ENCODE measurements at places on chromosomes 4 and X. TPM values are rescaled to one million over a fixed set of nuclear protein-coding genes. Genes with fewer than 3 reads are reported as not detected.

- DNase-seq, result no peak
Observed at GRCh38 chr4:3070709-3071500, 3.4 kb downstream of the HTT-AS start.

DNA sequence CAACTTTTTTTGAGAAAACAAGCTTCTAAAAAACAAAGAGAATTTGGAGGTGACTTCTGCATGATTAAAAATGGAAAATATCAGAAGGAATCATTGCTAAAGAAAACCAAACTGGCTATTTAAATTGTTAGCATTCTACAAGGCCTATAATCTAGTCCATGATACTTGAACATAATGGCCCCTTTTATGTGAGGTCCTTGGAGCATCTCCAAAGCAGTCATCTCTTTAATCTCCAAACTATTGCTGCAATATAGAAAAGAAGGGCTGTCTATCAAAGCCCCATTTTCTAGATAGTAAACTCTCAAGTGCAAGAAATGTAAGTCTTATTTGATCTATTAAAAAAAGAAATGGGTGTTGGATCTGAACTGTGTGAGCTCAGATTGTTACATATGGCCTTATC lies 615.1 kb downstream of the CENPC start:
- no peak for DNase-seq

DNA sequence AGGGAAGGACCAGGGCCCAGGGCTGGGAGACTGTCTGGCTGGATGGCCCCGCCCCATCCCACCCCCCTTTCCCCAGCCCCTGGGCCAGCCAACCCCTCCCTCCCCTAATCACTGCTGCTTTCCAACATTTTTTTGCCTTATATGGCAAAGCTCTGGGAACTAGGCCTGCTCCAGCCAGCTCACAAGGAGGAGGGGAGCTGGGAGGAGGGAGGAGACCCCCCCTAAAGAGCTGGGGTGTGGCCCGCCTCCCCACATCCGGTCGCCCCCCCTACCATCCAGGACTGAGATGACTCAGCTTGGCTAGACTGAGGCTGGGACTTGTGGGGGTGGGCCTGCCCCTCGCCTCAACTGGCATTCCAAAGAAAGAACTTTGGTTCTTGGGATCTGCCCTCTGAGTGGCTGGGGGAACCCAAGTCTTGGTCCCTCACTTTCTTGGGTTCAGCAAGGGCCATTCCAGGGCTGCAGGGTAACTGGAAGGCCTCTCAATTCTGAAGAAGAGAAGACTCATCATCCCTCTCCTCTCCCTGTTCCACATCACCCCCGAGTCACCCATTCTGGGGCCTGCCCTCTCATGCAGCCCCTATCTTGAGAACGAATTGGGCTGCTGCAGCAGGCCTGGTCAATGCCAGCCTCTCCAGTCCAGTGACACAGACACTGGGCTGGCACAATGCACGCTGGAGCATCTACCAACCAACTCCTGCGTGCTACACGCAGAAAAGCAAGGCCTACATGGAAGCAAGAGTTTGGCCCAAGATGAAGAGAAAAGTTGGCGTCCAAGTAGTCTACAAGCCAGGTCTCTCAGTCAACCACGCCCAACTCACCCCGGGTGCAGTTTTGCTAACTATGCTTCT lies 4.8 kb downstream of the FLNA start:
- DNase-seq, result peak; percentile 67

TMEM271 gene
- total RNA-seq, result not detected

USP51 gene
- total RNA-seq, result 2.9 TPM

- DNase-seq, result no peak
Observed at GRCh38 chrX:122567911-122568310, 616.2 kb upstream of the GRIA3 start.

DNA sequence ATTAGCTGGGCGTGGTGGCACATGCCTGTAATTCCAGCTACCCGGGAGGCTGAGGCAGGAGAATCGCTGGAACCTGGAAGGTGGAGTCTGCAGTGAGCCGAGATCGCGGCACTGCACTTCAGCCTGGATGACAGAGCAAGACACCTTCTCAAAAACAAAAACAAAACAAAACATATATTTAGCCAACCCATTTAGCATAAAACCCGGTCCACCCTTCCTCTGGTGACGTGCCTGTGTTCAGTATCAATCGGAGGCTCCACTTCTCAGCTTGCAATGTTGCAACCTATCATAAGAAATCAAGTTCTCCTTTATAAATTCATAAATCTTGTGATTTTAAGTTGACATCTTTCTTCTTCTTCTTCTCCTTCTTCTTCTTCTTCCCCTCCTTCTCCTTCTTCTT lies 73.9 kb downstream of the SLC34A2 start:
- no peak for DNase-seq

GRCh38 chr4:160510928-160511327 lies 1408.0 kb downstream of the RAPGEF2 start:
- DNase-seq, result no peak

DNA sequence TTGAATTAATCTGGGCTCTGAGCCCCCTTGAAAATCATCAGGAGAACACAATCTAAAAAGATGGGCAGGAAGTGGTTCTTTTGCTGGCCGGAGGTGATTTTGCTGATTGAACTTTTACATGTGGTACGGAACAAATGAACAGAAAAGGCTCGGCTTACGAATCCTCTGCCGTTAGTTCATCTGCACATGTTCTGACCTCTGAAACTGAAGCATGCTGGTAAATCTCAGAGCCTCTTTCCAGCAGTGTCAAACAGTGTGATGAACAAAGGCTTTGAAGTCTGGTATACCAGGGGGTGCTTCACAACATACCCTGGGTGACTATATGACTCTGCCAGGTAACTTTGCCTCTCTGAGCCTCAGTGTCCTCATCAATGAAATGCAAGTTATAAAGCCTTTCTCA lies 194.2 kb upstream of the C1QTNF7 start:
- peak; percentile 20 for DNase-seq

TEX13B gene
- total RNA-seq, result not detected

GRCh38 chr4:138367942-138368341 lies 125.8 kb upstream of the SLC7A11 start:
- DNase-seq, result no peak

DNA sequence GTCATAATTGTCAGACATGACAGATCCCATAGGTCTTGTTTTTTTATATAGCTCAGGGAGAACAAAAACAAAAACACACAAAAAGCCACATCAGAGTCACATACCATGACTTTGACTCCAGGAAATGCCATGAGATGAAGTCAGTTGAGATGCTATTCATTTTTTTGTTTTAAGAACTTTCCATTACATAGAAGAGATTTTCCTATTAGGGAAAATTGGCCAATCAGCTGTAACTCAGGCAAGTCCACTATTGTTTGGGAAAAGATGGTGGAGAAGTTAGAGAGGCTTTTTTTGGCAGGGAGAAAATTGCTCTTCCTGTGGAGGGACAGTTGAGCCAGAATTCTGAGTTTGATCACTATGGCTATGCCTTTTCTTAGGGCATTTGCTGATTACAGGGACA lies 72.6 kb downstream of the SMARCA5 start:
- DNase-seq, result no peak

DNA sequence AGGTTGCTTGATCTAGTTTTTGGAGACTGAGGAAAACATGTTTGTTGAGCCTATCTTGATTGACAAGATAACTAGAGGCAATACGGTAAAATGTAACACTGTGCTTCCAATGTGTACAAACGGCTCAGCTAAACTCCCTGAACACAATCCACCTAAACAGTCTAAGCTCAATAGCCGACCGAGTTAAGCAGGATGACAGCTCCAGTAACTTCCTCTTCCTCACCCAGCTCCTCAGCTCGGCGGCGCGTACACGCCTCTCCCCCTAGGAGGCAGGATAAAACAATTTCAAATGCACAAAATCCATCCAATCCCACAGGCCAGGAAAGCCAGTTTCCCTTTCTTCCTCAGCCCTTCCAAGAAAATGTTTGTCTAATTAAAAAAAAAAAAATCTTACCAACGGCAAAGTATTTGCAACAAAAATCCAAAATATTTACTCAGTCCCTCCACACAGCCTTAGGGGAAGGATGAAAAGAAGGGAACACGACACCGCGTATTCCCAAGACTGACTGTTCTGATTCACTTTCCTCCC lies 1.0 kb downstream of the CNOT6L start:
- DNase-seq, result peak; percentile 34

- no peak for DNase-seq
Observed at GRCh38 chr4:125387770-125388169, 73.0 kb downstream of the FAT4 start.

GRCh38 chrX:68084765-68085164 lies 348.5 kb downstream of the OPHN1 start:
- DNase-seq, result no peak

PPM1K gene
- total RNA-seq, result 39.9 TPM

DNA sequence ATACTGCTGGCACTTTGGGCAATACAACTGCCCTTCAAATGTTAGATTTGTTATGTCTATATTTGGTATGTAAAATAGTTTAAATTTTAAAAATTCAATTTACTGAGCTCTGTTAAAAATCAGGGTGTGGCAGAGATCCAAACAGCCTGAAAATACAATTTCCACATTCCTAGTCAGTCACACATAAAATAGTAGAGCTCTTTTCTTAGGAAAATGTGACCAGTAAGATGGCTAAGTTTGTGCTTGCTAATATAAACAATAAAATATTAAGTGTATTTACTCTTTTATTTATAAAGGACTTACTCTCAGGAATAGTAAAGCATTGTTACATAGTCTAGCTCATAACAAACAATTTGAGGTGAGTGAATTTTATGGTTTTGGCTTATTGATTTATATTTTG lies 200.2 kb downstream of the DKK2 start:
- no peak for DNase-seq
